Fibroblast of pulmonary artery (primary cell): ENCODE measurements at places on chromosomes 5 and 9.
A peak's percentile ranks its signal among the peaks of the same experiment; 100 is the strongest.

DNA sequence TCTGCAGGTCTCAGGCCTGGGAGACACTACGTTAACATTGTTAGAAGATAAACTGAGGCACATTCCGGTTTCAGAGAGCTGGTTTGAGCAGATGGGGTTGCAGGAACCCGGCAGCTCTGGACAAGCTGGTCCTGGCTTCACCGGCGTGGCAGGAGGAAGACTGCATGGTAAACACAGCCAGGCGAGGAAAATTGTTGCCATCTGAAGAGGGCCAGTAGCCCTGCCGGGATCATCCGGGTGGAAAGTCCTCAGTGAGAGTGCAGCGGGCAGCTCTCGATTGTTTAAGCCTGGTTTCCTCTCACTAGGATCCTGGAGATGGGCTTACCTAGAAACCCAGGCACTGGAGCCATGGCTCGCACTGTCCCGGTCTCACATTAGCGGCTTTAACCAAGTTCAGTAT lies 226.9 kb downstream of the IRX2 start:
- DNase-seq, result no peak

GRCh38 chr5:59035681-59036080 lies 452.8 kb downstream of the RAB3C start:
- no peak for DNase-seq

GRCh38 chr5:95392593-95393182 lies 1.5 kb downstream of the FAM81B start:
- peak; percentile 39 for DNase-seq

GRCh38 chr9:117800389-117800788 lies 96.2 kb downstream of the TLR4 start:
- no peak for DNase-seq

- DNase-seq, result no peak
Observed at GRCh38 chr5:5100635-5101034, 39.5 kb upstream of the ADAMTS16 start.

DNA sequence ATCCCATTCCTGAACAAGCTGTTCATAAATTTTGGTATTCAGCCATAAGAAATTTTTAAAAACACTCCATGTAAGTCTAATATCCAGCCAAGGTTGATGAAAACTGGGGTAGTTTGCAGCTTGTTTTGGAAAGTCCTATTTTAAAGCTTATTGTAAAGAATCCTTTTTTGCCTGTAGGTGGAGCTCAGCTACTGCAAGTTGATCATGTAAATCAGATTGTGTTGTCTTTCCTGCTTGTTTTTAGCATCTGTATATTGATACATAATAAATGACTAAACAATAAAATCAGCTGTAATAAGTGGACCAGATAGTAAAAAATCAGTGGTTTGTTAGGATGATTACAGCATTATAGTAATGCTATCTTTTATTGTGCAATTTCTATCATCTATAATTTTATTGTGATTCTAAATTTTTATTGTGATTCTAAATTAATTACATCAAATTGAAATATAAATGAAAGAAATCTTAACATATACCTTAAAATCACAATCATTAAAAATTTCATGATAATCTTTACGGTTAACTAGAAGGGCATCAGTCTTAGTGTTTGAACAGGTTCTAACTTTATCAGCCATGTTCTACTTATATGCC lies 42.4 kb downstream of the CWC27 start:
- DNase-seq, result peak; percentile 86

GRCh38 chr5:15441433-15442192 lies 58.4 kb upstream of the FBXL7 start:
- DNase-seq, result no peak

- no peak for DNase-seq
Observed at GRCh38 chr5:9429691-9430215, 116.1 kb downstream of the SEMA5A start.

GRCh38 chr9:135301271-135302263 lies 178.0 kb upstream of the PPP1R26 start:
- DNase-seq, result no peak

DNA sequence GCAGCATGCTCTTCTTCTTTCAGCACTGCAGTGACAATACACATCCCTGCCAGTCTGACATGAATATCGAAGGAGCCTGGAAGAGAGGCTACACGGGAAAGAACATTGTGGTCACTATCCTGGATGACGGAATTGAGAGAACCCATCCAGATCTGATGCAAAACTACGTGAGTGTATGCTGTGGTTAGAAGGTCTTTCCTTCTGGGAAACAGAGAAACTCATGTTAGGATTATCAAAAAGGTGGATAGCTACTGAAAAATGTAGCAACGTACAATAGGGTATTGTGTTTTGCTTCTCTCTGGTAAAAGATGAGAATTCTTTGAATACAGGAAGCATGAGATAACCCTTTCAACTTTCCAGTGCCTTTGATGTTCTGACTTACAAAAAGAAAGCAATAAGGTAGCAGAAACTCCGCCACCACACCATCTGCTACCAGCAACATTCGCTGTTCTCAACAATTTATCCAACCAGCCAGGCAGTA lies 133.3 kb downstream of the PCSK5 start:
- peak; percentile 20 for DNase-seq

DNA sequence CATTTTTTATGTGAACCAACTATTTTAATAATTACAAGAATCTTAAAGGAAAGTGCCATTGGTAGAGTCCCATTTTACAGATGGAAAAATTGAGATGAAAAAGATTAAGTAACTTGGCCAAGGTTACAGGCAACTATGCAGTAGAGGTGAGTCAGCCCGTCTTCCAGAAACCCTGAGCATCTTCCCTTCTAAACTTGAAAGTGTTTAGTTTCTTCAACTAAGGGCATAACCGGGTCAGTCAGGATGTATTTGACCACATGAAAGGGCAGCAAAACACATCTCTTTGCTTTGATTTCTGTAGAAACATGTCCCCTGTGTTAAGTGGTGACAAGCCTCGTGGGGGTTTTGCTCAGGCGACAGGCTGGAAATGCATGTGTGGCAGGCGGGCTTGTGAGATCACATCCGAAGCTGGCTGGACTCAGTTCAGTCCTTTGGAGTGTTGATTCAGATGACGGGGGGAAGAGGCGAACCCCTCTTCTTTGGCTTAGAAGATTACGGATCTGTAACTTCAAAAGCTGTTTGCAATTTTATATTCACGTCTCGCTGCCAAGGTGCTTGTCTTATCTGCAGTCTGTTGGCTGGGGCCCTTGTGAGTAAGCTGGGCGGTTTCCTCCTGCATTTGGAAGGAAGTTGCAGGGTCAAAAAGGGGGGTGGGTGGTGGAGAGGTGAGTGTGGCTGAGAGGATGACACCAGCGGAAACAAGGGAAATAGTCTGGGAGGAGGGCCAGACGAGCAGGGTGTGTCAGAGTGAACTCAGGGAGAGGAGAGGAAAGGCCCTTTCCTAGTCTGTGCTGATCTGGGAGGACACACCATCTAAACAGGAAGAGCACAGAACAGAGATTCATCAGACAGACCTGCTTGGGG lies 78.9 kb upstream of the RPS23 start:
- DNase-seq, result peak; percentile 94

- no peak for DNase-seq
Observed at GRCh38 chr9:79917421-79917820, 345.7 kb downstream of the TLE4 start.

DNA sequence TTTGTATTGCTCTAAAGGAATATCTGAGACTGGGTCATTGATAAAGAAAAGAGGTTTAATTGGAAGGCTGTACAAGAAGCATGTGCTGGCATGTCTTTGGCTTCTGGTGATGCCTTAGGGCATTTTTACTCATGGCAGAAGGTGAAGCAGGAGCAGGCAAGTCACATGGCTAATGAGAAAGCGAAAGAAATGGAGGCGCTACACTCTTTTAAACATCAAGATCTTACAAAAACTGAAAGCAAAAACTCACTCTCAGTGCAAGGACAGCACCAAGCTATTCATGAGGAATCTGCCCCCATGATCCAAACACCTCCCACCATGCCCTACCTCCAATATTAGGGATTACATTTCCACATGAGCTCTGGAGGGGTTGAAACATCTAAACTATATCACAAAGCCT lies 1458.8 kb upstream of the ACO1 start:
- DNase-seq, result no peak

- DNase-seq, result no peak
Observed at GRCh38 chr5:128772356-128772755, 192.9 kb upstream of the SLC27A6 start.
